ENCODE measurements at places on chromosomes 6 and 20. TPM values are rescaled to one million over a fixed set of nuclear protein-coding genes. Genes with fewer than 3 reads are reported as not detected.

DNA sequence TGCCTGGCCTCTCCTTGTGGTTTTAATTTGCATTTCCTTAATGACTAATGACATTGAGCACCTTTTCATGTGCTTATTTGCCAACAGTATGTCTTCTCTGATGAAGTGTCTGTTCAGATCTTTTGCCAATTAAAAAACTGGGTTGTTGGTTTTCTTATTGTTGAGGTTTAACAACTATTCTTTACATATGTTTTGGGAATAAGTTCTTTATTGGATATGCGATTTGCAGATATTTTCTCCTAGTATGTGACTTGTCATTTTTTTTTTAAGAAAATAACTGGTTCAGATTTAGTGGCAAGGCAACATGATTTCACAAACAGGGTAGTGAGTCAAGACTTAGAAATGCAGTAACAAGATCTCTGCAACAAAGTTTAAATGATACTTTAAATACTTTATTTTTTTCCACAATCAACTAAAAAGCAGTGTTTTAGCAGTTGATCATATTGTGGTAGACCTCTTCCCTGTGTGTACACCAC lies 67.8 kb downstream of the TIAM2 start:
- no peak for DNase-seq

- DNase-seq = no peak
These were observed 153.2 kb downstream of the CDKAL1 start for GRCh38 chr6:20687494-20687893.

DNA sequence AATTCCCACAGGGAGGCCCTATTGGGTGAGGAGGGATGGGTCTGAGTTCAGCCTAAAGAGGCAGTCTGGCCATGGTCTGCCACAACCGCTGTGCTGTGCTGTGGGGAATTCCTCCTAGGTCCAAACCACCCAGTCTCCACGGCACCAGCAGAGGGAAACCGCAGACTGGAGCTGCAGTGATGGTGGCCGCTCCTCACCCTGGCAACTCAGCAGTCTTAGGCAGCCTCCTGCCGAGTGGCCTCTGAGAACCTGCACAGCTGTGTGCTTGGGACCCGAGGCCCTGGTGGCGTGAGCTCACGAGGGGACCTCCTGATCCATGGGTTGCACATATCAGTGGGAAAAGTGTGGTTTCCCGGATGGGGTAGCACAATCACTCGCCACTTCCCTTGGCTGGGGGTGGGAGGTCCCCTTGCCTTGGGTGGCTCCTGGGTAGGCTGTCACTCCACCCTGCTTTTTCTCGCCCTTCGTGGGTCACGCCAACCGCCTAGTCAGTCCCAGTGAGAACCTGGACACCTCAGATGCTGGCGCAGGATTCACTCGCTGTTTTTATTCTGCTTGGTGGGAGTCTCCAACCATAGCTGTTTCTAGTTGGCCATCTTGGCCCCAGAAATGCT lies 242.2 kb downstream of the CDH26 start:
- DNase-seq = no peak

DNA sequence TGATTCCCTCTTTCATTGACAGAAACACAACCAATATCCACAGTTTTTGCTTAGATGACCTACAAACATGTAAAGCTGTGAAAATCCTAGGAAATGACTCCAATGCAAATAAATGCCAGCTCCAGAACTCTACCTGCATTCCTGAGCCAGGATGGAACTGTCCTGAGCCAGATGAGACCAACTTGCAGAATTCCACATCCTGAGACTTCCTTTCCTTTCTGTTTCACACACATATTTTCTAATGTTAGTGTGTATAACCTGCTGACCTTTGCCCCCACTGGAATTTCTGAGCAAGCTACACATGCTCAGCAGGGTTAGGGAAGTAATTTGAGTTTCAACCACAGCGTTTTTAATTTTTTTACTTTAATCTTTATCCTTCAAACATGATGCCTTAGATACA lies 69.6 kb upstream of the ADGRF1 start:
- no peak for DNase-seq

DNA sequence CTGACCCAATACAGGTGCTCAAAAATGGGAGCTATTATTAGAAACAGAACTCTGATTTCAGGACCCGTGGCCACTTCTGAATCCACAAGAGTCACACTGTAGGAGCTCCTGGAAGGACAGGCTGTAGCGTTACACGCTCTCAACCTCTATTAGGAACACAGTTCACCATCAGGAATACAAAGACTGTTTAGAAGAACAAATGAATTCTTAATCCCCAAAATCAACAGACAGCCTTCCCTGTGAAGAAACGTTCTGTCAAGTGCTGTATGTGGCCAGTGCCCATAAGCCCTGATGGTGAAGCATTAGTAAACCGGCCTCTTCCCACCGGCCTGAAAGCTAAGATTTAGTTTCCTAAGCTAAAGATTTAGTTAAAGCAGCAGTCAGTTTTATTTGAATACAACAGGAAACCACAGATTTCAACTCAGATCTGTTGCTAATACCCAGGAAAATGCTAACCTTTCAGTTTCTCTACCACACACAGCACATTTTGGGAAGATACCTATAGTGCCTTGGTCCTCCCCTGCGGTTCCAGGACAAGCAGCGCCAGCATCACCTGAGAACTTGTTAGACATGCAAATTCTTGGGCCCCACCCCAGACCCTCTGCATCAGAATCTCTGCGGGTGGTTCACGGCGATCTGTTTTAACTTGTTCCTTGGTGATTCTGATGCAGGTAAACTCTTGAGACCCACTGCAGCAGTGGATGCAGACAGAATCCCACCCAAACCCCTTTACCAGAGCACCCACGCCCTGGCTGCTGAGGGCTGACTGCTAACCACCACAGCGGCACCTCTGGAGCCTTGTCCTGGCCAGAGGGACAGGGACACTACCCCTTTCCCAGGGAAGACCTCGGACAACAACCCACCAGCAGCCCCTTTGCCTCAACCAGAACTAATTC lies 33.4 kb downstream of the MTRES1 start:
- DNase-seq = no peak

GRCh38 chr6:137968901-137969300 lies 101.8 kb downstream of the TNFAIP3 start:
- no peak for DNase-seq

DNA sequence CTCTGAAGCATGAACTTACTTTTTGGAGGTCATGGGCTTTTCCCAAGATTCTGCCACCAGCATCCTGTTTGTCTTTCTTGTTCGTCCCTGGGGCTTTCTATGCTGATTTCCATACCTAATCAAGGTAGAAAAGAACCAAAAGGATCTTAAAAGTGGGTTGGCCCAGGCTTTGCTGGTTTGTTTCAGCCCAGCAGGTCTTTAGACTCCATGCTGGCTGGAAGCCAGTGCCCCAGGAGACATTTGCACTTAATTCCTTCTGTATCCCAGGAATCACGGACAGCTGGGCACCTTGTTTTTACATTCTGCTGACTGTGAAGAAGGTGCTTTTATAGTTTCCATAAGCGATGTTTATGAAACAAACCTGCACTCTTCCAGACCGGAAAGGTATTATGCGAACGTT lies 195.9 kb downstream of the CDH4 start:
- DNase-seq = no peak

- no peak for DNase-seq
These were observed 5.8 kb upstream of the MANBAL start for GRCh38 chr20:37283530-37284195.

DNA sequence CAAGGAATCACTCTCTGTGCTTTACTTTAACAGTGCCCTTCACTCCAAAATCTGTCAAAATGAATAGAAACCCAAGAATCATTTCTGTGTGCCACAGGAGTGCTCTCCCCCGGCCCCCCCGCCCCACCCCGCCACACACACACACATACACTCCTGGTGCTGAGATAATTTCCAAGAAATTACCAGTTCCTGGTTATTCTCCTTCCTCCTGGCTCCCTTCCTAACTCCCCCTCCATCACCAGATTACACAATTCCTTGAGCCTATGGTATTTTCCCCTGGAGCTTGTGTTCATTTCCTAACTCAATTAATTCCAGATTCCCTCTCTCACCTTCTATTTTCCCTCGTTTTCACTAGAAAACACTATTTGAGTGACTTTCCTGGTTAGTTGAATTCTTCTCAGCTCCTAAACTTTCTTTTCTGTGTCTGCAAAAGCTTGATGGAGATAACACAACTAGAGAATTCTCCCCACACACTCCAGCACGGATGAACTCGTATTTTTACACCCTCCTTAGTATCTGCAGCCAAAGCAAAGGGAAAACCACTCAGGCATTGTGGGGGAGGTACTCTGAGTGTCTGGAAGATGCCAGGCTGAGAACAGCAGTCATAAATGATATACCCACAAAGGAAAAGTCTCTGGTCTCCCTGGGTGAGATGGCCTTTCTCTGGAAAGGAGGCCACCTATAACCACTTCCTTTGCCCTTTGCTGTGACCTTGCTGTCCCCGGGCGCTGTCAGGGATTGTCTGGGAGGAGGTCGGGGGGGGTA lies 1.9 kb upstream of the SLC24A3 start:
- no peak for DNase-seq

- no peak for DNase-seq
These were observed 279.5 kb downstream of the CLIC5 start for GRCh38 chr6:45736134-45736533.

DNA sequence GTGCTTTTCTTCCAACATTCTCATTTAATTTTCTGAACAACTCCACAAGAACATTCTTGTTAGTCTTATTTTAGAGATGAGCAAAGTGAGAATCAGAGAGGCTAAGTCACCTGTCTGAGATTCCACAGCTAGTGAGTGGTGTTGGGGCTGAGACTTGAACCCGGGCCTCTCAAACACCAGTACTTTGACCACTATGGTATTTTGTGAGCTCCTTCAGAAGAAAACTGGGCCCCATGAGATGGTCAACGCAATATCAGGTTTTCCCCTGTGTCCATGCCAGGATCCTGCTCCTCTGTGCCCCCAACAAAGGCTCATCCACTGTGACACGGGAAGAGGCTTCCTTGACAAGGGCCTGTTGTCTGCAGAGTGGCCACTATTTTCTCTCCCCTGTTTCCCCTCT lies 51.9 kb downstream of the MAFB start:
- DNase-seq = no peak

DNA sequence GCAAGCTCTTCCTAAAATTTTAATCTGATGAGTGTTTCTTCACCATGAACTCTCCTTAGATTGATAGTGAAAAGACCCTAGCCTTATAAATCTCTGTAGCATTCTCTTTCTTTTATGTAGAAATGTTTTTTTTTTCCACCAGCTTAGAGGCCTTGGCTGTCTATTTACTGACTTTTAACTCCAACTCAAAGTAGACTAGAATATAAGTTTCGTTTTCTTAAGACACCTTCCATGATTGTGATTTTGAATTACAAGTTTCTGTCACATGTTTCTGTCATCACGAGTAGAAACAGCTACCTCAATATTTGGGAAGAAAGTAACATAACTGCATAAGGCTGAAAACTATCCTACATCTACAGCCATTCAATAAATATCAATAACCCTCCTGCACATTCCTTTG lies 17.8 kb downstream of the ADGRF4 start:
- DNase-seq = no peak

DNA sequence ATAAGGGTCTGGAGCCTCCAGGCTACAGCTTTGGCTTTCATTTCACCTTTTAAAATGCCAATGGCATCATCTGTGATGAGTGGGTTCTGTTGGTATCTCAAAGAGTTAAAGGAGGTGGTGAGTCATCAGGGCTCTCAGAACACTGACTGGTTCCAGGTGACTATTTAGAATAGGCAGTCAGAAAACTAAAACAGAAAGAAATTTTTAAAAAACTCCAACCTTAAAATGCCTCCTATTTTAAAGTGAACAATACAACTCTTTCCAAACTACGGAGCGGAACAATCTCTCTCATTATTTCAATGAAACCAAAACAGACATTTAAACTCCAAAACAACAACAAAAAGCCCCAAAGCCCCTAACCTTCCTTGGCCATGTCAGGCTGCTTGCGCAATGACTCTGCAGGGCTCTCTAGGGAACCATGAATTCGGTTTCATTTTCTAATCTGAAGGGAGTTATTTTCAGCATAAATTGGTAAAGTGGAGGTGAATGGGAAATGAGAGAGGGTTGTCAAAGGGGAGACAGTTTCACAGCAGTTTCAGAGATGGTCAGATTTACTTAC lies 194.9 kb downstream of the KIF6 start:
- DNase-seq = no peak

MCCD1 gene
- total RNA-seq = not detected

RALGAPB gene
- total RNA-seq = 19.4 TPM

HLA-DPA1 gene
- 285 TPM for total RNA-seq

CCR6 gene
- total RNA-seq = not detected
